ENCODE measurements at places on chromosomes 16 and 17.

GRCh38 chr16:10776280-10776679 is 32.6 kb downstream of the NUBP1 start:
- no peak for DNase-seq

DNA sequence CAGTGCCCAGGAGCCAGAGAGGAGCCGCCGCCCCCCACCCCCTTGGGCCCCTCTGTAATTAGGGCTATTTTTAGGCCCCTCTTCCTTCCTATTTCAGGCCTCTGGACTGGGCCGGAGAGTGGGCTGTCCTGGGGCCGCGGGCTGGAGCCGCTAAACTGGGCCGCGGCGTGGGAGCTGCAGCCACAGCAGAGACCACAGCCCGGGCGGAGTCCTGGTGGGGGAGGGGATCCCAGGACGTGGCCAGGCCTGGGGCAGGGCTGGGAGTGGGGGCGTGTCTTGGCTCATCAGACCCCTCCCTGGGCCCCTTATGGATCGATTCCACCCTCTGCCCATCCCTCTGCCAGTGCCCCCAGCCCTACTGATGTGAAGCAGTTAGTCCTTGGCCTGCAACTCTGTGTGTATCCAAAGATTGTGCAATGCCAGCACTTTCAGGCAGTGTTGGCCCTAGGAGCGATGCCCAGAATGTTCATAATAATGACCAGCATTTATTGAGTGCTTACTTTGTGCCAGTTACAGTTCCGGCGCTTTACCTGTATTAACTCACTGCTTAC is 15.0 kb upstream of the TAC4 start:
- no peak for DNase-seq

DNA sequence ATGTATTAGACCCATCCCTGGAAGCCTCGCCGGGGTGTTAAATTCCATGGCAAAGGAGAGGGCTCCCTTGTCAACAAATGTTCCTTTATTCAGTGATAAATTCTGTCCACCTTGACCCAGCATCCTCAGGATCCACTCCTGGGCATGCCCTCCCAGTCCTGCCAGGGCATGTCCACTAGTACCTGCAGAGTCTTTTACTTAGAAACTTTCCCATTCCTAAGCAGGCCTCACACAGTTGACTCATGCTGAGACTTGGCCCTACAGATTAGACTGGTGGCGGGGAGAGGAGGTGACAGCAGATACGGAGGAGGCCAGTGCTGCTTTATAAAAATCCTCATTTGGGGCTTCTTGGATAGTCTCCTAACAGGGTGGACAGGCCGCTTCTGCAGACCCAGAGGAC is 88.8 kb downstream of the CYLD start:
- no peak for DNase-seq

DNA sequence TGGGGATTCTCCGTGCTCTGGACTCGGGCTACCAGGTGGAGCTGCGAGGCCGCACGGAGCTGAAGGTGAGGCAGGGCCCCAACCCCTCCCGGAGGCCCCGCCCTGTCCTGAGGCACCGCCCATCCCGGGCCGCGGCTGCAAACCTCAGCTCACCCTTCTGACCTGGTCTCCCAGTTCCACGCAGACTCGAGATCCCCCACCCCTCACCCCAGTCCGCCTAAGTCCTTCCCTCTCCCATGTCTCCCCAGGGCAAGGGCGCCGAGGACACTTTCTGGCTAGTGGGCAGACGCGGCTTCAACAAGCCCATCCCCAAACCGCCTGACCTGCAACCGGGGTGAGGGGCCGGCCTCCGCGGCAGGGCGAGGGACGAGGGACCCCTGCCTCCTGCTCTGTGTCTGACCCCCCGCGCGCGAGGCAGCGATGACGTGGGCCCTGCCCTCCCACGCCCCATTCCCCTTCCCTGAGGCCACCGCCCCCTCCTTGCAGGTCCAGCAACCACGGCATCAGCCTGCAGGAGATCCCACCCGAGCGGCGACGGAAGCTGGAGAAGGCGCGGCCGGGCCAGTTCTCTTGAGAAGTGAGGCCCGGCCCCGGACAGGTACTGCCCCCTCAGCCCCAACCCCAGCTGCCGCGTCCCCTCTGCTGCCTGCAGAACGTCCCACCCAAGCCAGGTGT is 13.7 kb downstream of the GUCY2D start:
- no peak for DNase-seq

DNA sequence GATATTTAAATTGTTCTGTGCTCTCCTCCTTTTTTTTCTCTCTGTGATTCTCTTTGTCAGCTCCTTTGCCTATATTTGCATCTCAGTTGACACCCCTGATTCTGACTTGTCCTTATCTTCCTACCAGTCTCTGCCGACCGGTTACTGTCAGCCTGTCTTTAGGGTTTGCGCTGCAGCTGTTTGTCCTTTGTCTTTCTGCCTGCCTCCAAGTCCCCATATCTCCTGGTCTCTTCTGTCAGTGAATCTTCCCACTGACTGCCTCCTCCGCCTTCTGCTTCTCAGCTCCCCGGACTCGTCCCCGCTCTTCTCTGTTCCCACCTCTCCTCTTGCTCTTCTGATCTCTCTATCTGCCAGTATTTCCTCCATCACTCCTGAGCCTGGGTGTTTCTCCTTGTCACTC is 5.2 kb downstream of the TLCD2 start:
- DNase-seq: no peak
